ENCODE measurements at places on chromosomes 12 and 14.

- no peak for DNase-seq
These were observed 113.5 kb downstream of the BBS10 start for GRCh38 chr12:76234741-76235140.

- no peak for DNase-seq
These were observed 10.1 kb downstream of the KRT80 start for GRCh38 chr12:52181746-52182145.

- DNase-seq = no peak
These were observed 118.6 kb downstream of the TRMT5 start for GRCh38 chr14:60862283-60862682.

DNA sequence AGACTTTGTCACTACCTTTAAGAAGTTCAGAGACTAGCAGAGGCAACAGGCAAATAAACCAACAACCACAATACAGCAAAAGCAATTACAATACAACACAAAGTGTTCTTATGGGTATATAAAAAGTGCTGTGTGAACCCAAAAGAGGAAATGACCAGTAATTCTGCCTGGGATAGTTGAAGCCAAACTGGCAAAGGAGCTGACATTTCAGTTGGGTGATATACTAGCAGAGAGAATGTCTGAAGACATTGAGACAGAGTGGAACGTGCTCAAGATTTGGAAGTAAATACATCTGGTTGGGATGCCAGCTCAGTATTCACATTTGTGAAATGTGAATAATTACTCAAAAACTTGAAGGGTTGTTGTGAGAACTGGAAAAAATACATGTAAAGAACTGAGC, 80.6 kb upstream of the GTF2A1 start:
- no peak for DNase-seq

DNA sequence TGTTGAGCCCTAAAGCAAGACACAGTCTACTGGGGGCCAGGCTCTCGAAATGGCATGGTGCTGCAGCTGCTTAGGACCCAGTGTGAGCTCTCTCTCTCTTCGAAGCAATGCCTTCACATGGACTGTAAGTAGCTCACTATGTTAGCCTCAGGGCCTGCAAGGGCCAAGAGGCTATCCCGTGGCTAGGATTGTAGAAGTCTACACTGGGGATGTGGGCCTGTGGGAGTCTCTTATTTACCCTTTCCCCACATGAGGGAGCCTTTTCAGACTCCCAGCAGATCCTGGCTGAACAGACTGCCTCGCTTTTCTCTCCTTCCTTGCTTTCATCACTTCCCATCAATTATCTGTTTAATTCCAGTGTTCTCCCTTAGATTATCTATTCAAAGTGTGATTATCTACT, 101.4 kb downstream of the GPR65 start:
- DNase-seq = no peak

DNA sequence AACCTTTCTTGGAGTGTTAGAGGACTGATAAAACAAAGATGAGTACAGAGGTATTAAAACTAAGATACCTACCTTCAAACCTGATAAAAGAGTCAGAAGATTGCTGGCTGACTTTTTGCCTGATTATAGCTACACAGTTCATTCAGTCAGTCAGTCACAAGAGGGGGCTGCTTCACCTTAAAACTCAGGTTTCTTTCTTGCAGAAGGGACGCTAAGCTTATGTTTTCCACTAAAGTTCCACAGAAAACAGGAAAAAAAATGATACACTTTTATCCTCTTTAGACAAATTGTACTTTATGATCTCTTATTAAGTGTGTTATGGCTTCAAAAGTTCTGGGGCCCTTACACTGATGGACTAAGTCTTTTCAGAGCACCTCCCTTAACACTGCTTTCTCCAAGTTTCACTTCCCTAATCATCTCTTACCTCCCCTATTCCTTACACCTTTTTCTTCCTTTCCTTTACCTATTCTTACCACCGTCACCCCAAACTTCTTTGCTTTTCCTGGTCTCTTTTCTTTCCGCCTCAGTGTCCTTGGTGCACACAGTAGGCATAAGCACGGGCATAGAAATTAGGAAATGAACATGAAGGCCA, 448.7 kb upstream of the OR4E1 start:
- DNase-seq = peak; percentile 31

- peak; percentile 15 for DNase-seq
These were observed 5.8 kb downstream of the MON2 start for GRCh38 chr12:62472472-62472871.

DNA sequence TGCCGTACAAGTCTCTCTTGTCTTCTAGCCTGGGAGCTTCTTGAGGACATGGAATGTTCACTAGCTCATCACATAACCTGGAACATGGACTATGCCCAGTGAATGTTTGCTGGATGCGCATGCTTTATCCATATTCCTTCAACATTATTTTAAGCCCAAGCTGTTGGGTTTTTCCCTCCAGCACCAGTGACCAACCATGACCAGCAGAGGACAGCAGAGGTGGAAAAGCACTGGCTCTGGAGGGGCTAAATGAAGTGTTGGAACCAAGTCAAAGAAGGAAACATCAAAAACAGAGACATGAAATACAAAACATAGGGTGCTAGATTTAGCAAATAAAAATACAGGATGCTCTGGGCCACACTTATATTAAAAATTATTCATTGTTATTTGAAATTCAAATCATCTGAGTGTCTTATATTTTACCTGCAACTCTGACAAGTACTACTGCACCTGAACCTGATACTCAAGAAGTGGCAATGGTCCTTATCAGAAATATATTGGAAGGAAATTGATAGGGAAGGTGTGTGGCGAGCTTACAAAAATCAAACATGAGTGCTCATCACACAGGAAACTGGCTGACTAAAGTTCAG, 23.1 kb upstream of the HELB start:
- DNase-seq = peak; percentile 23

DNA sequence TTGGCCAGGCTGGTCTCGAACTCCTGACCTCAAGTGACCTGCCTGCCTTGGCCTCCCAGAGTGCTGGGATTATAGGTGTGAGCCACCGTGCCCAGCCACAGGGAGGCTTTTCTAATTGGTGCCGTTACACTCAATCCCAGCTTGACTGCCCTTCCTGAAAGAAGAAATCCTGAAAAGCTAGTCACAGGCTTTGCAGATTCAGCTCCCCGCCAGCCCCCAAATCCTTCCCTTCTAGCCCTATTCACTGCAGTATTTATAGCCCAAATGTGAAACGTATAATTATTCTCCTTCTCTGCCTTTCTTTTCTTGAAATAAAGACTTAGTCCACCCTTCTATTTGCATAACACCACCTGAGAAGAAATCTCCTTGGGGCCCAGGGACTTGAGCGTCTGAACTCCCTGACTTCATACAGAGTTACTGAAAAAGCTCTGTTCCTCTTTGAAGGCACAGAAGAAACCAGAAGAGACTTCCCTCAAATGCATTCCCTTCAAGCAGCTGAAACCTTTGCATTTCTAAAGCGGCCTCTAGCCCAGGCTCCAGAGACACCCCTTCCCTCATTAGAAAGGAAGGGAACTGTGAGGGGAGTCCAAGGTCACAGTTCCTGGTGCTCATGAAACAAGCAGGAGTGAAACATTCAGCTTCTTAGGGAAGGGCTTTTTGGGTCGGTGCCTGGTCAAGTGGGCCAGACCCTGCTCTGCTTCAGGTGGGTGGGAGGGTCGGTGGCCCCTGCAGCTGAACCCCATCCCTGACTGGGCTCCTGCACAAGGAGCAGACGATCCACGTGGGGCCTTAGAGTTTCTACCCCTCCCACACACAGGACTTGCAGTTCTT, 42.3 kb upstream of the BATF start:
- no peak for DNase-seq

DNA sequence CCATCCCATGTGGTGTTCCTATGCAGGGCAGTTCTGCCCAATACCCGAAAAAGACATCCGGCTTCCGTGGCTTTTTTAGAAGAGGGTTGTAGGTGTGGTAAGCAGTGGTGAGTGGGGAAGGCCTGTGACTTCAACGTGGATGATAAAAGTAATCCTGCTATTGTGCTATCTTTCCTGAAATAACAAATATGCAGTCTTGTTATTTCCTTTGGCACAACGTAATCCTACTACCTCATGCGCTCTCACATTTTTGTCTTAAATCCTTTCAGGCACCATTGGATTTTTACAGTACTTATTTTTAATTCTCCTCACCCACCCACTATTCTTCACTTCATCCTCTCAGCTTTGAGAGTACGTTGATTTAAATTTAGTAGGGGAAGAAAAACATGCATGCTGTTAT, 96.8 kb downstream of the IPO8 start:
- DNase-seq = no peak

- no peak for DNase-seq
These were observed 31.9 kb downstream of the A2M start for GRCh38 chr12:9083793-9084192.

GRCh38 chr12:106960443-106960842, 4.7 kb downstream of the TMEM263 start:
- DNase-seq = no peak

DNA sequence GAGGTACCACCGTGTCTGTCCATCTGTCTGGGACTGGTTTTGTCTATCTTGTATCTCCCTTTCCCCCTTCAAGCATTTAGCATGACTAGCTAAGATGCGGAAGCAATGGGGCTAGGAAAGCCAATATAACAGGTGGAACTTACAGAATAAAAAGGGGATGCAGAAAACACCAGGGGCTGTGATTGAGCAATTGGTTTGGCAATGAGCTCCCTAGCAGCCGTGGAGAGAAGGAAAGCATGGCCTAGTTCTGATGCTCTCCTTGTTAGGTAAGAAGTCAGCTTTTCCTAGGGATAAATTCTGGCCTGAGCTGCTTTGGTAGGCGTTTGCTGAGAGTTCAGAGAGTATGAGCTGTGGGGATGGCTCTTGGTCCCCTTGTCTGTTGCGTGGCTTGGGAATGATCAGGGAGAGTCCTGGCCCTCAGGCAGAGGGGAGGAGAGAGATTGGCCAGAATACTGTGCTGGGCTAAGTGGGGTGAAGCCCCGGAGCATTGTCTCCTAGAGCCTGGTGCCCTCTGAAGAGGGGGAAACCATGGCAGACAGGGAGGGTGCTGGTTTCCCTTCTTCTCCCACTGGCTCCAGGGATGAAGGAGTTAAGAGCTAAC, 7.1 kb downstream of the SETD1B start:
- no peak for DNase-seq

- no peak for DNase-seq
These were observed 8.1 kb downstream of the PTPN6 start for GRCh38 chr12:6959058-6959804.

DNA sequence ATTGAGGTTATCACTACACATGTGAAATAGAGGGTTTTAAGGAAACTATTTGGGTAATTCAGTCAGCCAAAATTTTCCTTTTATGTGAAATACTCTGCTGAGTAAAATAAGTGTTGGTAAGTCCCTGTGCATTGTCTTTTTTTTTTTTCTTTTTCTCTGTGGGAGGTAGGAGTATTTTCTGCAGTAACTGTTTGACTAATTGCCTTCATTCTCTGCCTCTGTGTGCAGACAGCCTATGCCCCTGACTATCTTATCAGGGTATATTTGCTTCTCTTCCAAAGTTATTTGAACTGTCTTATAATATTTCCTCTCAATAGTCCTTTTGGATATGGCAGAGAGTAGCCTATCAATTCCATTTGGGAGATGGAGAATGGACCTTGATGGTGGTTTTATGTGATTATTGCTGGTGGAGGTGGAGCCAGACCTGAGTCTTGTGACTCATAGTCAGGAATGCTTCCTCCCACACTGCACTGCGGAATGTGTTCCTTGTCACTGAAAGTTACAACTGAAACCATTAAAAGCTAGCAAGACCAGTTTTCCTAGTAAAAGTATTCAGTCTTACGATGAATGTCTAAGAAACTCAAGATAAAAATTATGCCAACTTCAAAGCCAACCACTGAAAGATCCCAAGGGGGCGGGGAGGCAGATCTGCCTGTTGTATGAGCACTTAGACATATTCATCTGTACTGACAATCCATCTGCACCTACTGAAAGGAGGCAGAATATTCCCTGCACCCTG, 40.9 kb upstream of the STXBP6 start:
- DNase-seq = peak; percentile 81

- DNase-seq = peak; percentile 29
These were observed 219.3 kb upstream of the NOS1 start for GRCh38 chr12:117580718-117581062.

- peak; percentile 17 for DNase-seq
These were observed 200.2 kb upstream of the RBM19 start for GRCh38 chr12:114166362-114166761.

DNA sequence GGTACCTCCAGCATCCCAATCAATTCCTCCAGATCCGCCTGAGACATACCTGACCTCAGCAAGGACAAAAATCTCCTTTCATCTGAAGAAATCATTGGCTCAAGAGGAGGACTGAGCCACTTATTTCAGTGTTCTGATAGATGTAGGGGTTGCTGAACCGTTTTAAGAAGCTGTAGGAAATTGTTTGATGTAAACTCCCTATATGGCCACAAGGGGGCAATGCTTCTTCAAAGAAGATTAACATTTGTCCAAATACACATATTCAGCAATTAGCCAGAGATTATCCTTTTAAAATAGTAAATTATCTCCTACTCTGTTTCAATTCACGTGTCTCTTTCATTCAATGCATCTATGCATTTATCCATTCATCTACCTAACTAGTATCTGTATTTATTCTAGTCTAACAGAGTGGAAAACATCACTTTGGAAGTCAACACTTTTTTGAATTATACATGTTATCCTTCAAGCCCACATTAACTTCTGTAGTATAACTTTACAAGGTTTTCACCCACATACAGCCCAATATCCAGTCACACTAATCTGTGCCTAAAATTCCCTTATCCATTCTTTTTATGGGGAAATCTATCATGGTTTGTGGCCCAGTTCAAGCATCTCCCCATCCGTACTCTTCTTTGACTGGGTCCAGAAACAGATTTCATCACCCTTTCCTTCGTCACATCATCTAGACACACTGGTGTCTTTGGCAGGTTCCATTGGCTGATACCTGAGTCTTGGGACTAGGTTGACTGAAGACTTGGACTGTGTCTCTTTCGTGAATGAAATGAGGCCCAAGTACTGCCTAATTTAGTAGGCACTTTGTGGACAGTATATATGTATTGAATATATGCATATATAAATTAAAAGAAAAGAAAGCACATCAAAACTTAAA, 411.0 kb upstream of the OR4E1 start:
- DNase-seq = peak; percentile 62

DNA sequence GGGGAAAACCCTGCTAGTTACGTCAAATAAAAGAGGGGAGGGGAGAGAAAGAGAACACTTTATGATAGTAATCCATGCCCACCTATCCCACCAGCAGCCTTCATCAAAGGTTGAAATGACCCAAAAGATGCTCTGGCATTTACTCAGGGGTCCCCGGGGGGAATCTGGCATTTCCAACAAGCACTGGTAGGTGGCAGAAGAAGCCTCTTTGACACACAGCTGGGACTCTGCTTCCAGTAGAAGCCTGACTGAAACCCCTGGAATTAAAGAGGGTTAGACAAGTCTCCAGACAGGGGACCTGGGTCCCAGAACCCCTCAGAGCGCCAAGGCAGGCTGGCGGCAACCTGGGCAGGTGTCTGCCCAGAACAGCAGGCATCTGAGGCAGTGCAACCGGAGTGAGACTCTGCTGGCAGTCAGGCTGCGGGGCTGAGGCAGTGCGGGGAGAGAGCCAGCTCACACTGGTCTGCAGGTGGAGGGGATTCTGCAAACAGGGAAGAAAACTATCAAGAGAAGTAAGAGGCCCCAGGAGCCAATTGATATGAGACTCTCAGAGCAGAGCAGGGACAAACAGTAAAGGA, 85.0 kb upstream of the CAPRIN2 start:
- DNase-seq = no peak

- no peak for DNase-seq
These were observed 30.6 kb downstream of the NGB start for GRCh38 chr14:77240336-77240915.

GRCh38 chr12:76618031-76618430, 58.5 kb upstream of the OSBPL8 start:
- no peak for DNase-seq

- peak; percentile 79 for DNase-seq
These were observed 141.9 kb upstream of the PLEKHG7 start for GRCh38 chr12:92560713-92561542.

- no peak for DNase-seq
These were observed 6.8 kb downstream of the OR10A7 start for GRCh38 chr12:55227643-55228042.

Measured in kidney tubule cell (primary cell).